ENCODE measurements at places on chromosomes 16 and 17.

- peak; percentile 43 for DNase-seq
These were observed 474.6 kb downstream of the PMP22 start for GRCh38 chr17:14790521-14790920.

GRCh38 chr16:87587636-87588035 is 14.7 kb upstream of the JPH3 start:
- no peak for DNase-seq

GRCh38 chr16:71460941-71461340 is 1.1 kb downstream of the ZNF23 start:
- no peak for DNase-seq

DNA sequence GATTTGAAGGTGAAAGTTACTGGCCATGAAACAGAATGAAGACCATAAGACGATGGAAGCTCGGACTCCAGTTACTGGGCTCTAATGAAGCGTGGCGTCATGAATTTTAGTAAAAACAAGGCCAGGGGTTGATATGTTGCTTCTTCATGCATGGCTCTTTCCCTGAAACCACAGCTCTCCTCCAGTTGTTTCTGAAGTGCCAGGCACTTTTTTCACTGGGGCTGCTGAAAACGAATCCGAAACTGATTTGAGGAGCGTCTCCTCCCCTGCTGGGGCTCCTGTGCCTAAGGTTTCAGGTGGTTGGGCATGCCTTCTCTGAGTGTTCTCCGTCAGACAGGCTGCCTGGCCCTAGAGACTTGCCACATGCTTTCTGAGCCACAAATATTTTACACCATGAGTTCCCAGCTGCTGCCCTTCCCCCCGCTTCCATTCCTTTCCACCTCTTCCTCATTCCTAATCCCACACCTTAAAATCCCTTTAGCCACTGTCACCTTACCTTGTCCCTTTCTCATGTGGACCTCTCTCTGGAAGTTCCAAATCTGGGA is 3.7 kb upstream of the MYL4 start:
- peak; percentile 77 for DNase-seq

- no peak for DNase-seq
These were observed 19.0 kb upstream of the RMI2 start for GRCh38 chr16:11326084-11326736.

DNA sequence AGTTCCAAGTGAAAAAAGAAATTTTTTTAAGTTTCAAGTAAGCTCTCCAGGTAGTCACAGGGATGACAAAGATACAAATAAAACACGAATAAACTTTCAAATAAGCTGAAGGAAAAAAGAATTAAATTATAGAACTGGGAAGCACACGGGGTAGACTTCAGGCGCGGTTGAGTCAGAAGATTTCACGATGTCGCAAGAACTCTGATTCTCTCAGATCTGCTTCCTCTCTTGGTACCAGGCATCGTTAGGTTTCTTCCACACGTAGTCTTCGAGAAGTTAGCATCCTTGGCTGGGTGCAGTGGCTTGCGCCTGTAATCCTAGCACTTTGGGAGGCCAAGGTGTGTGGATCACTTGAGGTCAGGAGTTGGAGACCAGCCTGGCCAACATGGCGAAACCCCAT is 784.1 kb upstream of the RBFOX1 start:
- DNase-seq: no peak

GRCh38 chr16:27232061-27232900 is 29.0 kb downstream of the KDM8 start:
- DNase-seq: peak; percentile 88

DNA sequence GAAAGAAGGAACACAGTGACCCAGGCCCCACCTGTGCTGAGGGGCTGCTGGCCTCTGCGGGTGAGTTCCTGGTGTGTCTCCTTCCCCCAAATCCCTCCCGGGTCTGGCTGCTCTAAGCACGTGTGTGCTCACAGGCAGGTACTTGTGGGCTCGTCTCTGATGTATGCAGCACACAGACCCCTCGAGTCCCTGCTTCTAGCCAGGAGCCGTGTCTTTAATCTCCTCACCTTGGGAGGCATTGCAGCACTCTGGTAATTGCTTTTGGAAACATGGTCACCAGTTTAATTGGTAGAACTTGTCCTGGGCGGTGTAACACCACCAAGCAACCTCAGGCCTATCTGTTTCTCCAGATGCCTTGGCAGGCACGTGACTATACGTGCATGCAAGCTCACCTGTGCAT is 8.8 kb upstream of the RPL38 start:
- DNase-seq: no peak

DNA sequence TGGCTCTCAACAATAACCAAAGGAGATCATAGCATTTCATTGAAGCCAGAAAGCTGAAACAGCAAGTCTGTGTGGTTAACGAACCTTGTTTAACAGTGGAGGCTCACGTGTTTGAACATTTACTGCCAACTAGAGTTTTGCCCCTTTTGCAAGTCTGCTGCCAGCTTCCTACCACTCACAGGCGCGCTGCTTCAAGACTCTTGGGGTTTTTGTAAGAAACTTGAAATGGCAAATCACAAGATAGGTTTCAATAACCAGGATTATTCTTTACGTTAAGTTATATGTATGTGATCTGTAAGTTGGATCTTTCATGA is 1.2 kb downstream of the SNTB2 start:
- DNase-seq: no peak

DNA sequence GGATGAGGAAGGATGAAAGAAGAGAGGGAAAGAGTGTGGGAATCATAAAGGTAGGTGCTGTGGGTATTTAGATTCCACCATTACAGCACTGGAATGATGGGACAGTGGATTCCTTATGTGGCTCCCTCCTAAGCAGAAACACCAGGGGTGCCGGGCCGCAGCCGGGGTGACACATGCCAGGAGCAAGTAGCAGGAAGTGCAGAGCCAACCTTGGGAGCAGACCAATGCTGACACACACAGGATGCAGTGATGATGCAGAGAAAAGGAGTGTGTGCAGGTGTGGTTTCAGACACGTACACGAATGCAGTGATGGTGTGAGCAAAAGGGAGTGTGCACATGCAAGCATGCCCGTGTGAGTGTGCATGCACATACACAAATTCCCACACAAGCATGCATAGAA is 338.0 kb downstream of the SLC39A11 start:
- DNase-seq: no peak

DNA sequence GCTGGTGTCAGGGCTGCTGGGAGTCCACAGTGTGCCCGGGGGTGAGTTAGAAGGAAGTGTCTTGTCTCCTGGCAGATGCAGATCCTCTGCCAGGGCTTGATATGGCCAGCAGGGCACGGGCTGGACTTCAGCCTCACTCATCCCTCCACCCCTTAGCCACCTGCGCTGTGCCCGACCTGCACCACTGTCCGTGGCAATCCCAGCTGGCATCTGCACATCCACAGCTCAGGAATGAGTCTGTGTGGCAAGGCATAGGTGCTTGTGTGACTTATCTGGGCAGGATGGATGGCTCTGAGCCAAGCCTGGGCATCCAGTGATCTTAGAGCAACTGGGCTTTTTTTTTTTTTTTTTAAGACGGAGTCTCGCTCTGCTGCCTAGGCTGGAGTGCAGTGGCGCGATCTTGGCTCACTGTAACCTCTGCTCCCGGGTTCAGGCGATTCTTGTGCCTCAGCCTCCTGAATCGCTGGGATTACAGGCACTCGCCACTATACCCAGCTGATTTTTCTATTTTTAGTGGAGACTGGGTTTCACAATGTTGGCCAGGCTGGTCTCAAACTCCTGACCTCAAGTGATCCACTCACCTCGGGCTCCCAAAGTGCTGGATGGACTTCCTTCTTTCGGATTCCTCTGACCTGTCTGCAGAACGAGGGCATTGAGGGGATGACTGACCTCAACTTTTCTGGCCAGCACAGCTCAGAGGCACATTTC is 22.5 kb upstream of the CACNG1 start:
- no peak for DNase-seq

- no peak for DNase-seq
These were observed 247.9 kb downstream of the SEC14L1 start for GRCh38 chr17:77388384-77389306.

- no peak for DNase-seq
These were observed 10.7 kb upstream of the KRT28 start for GRCh38 chr17:40810494-40810893.

DNA sequence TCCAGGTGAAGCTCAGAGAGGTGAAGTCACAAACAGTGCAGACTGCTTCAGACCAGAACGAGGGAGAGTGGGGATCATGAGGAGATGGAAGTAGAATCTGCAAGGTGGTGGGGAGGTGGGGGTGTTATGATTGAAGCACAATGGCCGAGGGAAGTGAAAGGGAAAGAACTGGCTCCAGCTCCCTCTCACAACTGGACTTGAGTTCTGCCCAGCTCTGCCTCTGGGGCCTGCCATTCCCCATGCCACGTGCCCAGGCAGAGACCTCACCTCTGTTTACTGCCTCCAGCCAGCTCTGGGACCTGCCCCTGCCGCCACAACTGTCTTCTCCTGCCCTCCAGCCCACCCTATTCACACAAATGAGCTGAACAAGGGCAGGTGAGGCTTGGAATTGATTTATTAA is 2.5 kb downstream of the PNMT start:
- no peak for DNase-seq

DNA sequence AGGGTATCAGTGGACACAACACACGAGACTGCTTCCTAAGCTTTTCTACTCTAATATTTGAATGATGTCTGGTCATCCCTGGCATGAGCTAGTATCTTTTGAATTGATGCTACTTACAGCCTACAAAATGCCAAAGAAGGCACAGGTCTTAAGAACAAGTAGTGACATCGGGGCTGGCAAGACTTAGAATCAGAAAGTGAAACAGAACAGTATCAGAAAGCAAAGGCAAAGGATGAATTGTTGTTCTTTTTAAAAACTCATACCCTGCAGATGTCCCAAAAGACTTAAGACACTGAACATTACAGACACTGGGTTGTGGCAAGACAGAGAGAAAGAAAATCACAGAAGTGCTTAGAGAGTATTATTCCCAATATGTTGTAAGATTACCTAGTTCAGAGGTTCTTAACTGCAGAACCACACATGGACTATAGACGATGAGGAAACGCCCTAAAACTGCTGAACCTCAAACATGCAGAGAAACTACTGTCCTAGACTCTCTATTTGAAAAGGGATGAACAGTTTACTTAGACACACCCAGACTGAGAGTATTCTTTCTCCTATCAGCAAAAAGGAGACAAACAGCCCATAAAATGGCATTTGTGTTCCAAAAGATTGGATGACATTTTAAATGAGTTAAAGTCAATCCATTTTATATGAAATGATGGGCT is 12.5 kb downstream of the ZNF19 start:
- no peak for DNase-seq

- DNase-seq: no peak
These were observed 81.1 kb downstream of the FTO start for GRCh38 chr16:53785044-53785443.

DNA sequence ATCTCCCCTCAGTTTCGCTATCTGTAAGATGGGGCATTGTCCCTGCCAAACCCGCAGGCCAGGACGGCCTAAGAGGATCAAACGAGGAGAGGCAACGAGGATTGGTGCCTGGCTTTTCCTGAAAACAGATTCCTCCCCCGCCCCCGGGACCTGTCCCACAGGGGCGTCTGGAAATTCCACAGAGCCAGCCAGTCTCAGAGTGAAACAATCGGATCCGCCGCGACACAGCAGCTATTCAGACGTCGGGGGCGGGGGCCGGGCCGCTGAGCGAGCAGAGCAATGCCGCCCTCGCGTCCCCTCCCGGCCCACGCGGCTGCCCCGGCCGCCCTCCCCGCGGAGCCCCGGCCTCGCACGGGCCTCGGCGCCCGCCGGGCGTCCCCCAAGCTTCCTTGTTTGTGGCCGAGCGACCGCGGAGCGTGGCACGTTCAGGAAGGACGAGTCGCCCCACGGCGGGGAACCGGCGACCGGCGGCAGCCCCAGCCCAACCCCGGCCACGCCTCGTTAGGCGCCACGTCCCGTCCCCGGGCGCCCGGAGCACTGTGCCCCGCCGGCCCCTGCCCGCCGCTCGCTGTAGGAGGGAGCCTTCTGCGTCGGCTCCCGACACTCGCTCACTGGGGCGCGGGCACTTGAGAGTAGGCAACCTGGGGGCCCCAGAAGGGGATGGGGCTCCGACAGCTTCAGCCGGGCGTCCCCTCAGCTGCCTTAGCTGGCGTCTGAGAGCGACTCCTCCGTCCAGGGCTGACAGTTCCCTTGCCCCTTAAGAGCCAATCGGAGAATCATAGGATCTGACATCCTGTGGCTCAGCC is 29.6 kb upstream of the PHOSPHO1 start:
- peak; percentile 55 for DNase-seq

GRCh38 chr17:18191967-18192366 is 8.3 kb downstream of the ALKBH5 start:
- DNase-seq: no peak

GRCh38 chr17:29292071-29292991 is 1.6 kb downstream of the NUFIP2 start:
- peak; percentile 63 for DNase-seq

GRCh38 chr16:56269811-56270684 is 78.8 kb downstream of the GNAO1 start:
- DNase-seq: no peak

DNA sequence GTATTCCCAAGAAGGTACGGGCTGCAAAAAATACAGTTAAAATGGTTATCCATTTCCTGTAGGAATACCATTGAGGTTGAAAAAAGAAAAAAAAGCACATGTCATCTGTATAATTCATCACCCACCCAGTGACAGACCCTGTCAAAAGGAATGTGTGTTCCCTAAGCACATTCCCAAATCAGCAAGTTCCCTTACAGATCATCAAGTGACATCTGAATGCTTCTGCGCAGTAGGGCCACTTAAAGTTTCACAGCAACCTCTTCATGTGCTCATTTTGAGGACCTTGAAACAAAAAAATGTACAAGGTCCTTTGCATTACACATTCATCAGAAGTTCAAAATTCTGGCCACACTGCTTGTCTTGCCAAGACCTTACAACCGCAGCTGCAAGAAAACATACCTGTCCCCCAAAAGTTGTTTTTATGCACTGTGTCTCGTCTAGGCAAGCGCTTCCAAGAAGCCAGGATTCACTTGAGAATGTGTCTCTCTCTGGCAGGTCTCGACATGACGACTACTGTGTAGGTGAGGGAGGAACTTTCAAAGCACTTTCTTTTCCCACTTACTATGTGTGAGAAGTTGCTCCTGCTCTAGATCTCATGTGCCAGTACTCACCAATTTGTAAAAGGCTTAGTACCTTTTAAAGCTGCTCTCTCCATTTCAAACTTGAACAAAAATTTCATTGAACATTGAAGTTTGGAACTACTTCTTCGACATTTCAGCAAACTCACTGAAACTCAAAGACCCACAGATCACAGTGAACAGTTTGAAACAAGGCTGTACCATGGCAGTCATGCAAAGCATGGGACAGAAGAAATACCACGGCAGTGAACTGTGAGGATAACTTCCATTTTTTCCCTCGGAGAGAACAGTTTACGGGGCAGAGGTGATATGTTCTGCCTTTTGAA is 4.3 kb upstream of the POLG2 start:
- DNase-seq: peak; percentile 12

DNA sequence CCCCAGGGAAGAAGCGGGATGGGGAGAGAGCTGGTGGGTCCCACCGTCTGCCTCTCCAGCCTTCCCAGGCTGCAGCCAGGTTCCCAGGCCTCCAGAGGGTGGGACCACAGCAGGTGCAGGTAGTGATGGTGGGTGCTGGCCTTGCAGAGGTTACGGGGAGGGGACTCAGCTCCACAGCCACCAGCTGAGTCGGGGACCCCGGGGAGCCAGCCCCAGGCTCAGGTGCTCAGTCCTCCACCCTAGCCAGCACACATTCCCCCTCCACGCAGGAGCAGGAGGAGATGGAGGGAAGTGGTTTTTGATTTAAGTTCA is 5.0 kb downstream of the TP53I13 start:
- DNase-seq: no peak
